ENCODE measurements at places on chromosomes 16 and 17. TPM values are rescaled to one million over a fixed set of nuclear protein-coding genes. Genes with fewer than 3 reads are reported as not detected.

The IL34 gene
- 42.7 TPM for total RNA-seq

The PRR11 gene
- total RNA-seq: 28.6 TPM

The AATK gene
- total RNA-seq: 0.86 TPM

The NPIPA8 gene
- total RNA-seq: 23.2 TPM

The ADAD2 gene
- total RNA-seq: not detected

The TNP2 gene
- total RNA-seq: not detected

The ATP5PD gene
- 354 TPM for total RNA-seq

The NDEL1 gene
- 102 TPM for total RNA-seq

The COX6A2 gene
- not detected for total RNA-seq

The FA2H gene
- total RNA-seq: not detected

The ZNF385C gene
- total RNA-seq: 0.67 TPM

The FOXL1 gene
- 8.0 TPM for total RNA-seq

The TEDC2 gene
- total RNA-seq: 1.8 TPM

The SSTR5 gene
- total RNA-seq: not detected

The CACNG1 gene
- total RNA-seq: not detected

The SMIM36 gene
- not detected for total RNA-seq

The CCDC200 gene
- not detected for total RNA-seq

The FASN gene
- total RNA-seq: 126 TPM

The NBR1 gene
- total RNA-seq: 88.6 TPM

The YBX2 gene
- total RNA-seq: 0.17 TPM

The COPZ2 gene
- 11.2 TPM for total RNA-seq

The PLA2G10 gene
- 1.0 TPM for total RNA-seq

The KRTAP1-1 gene
- total RNA-seq: not detected

The P2RX5 gene
- total RNA-seq: 3.0 TPM

The GLTPD2 gene
- total RNA-seq: not detected

The FBXL19 gene
- total RNA-seq: 20.3 TPM

The CDRT15 gene
- not detected for total RNA-seq

The CACNG4 gene
- total RNA-seq: 0.17 TPM

The ATAD5 gene
- total RNA-seq: 6.6 TPM

The CIITA gene
- total RNA-seq: 0.17 TPM

The SECTM1 gene
- total RNA-seq: 2.7 TPM

The TBC1D3I gene
- total RNA-seq: not detected

The DHRS7C gene
- total RNA-seq: not detected

The KRT9 gene
- total RNA-seq: 0.27 TPM

The CTRB2 gene
- total RNA-seq: not detected

The SLFN14 gene
- total RNA-seq: not detected

The C17orf100 gene
- total RNA-seq: 0.67 TPM

The FNDC8 gene
- total RNA-seq: not detected

The CD300A gene
- total RNA-seq: not detected

The NLRC3 gene
- total RNA-seq: under 0.01 TPM

The DNAI2 gene
- total RNA-seq: not detected

The SCN4A gene
- total RNA-seq: not detected

The TBC1D16 gene
- total RNA-seq: 20.7 TPM

The HEXIM2 gene
- total RNA-seq: 2.8 TPM

Data from mammary epithelial cell (primary cell).